ENCODE measurements at places on chromosomes 2 and 18.

DNA sequence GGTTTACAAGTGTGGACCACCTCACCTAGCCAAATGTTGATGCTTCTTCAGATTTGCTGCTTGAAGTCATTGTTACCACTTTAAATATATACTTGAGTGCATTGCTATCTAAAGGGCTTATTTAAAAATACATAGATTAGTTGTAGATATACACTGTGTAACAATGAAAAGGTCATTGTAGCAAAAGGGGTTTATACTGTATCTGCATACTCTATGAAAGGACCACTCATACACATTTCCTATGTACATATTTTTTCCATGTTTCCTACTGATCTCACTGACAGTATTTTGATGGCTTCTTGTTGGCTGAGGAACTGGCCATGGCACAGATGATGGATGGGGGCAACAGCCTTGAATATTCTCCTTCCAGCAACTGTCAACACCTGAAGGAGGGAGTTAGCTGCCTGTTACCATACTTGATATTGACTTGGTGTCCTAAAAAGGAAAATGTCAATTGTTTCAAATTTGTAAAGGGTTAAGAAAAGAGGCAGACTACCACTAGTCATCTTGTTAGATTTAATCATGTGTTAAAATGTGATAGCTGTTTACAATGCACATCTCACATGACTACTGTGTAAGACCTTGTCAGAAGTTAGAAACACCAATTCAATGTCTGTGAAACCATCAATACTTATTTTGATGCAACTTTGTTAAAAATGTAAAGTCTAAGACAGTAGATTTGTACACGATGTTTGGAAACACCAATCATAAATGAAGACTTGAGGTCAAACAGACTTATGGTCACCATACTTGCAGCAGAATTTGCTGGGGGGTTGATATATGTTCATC is 33.5 kb downstream of the RAB10 start:
- DNase-seq: no peak

- no peak for DNase-seq
These were observed 531.9 kb downstream of the TMEM182 start for GRCh38 chr2:103293742-103294077.

- DNase-seq: no peak
These were observed 361.8 kb upstream of the UBE2E3 start for GRCh38 chr2:180618570-180618969.

DNA sequence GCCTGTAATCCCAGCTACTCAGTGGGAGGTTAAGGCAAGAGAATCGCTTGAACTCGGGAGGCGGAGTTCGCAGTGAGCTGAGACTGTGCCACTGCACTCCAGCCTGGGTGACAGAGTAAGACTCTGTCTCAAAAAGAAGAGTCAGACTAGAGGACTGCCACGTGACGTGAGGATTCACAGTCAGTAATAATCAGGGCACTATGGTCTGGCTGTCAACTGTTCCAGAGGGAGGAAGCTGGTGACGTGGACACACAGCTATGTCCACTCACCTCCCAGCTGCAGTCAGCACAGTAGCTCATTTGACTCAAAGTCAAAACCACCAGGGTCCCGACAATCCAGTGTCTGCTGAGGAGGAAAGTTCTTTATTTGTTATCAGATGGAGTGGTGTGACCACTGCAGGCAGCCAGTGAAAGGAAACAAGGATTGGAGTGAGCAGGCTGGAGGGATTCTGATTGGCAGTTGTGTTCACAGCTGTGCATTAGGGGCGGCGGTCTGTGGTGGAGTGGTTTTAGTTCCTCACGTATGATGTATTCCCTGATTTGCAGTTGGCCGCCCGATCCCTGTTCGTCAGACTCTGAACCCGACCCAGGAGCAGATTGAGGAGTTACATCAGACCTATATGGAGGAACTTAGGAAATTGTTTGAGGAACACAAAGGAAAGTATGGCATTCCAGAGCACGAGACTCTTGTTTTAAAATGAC is 37.9 kb downstream of the MOGAT1 start:
- DNase-seq: peak; percentile 80

DNA sequence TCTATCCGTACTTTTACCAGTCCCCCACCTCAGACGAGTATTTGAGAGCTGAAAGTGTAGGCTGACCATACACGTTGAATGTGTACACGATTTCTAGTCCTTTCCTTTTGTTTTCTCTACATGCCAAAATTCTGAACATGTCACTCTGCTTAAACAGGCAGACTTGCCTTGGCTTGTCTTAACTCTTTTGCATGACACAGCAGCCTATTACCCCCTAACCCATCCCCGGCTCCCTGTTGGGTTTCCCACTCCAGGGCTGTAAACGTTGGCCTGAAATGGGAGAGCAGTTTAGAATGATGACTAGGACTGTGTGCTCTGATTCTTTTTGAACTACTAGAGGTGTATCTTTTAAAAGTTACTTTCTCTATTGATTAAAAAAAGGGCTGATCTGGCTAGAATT is 19.1 kb downstream of the MTCL1 start:
- DNase-seq: no peak

GRCh38 chr2:108942231-108942825 is 46.7 kb downstream of the EDAR start:
- no peak for DNase-seq

DNA sequence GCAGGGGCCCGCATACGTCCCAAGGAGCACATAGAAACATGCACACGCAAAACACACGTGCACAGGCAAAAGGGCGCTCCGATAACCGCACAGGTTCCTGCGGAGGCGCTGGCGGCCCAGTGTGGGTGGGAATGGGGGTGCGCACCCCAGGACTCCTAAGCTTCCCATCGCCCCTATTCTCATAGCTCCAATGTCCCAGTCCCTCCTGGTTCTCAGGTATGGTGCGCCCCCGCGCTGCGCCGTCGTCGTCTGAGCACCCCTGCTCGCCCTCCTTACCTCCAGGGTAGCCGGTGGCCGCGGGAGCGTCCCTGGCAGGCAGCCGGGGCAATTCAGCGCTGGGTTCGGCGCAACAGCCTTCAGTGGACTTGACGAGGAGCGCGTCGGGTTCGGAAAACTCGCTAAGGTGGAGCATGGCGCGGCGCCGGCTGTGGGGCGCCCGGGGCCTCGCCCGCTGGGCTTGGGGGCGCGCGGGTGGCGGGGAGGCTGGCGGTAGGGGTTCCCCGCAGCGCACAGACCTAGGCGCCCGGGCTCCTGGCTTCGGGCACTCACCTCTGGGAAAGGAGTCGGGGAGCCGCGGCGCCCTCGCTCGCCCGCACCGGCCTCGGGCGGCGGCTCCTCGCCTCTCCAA is 328 bp downstream of the EGR4 start:
- no peak for DNase-seq

DNA sequence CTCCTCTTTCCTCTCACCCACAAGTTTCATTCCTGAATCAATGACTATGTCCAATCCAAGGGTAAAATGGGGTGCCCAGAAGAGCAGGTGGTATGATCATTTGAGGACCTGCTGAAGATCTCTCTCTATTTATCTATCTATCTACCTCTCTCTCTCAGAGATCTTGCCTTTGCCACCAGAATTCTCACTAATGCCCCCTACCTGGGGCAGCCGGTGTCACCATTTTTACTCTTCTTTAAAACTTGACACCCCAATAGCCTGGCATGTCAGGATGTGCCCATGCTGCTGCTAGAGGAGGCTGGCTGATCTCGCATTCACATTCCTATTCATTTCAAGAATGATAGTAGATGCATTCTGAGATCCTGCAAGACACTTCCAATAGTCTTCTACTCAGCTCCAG is 24.3 kb upstream of the RPIA start:
- DNase-seq: no peak

- DNase-seq: no peak
These were observed 193.1 kb downstream of the L3MBTL4 start for GRCh38 chr18:6221602-6222014.

DNA sequence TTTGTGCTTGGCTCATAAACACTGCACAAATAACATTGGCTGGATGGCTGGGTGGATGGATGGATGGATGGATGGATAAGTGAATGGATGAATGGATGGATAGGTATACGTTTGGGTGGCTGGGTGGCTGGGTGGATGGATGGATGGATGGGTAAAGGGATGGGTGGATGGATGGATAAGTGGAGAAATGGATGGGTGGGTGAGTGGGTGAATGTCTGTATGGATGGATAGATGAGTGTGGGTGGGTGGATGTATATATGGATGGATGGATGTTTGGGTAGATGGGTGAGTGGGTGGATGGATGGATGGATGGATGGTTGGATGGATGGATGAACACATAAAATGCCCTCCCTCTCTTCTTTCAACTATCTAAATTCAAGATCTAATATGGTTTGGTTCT is 38.1 kb downstream of the KCNF1 start:
- DNase-seq: no peak

- DNase-seq: no peak
These were observed 271.4 kb upstream of the SMIM21 start for GRCh38 chr18:75698861-75699260.

DNA sequence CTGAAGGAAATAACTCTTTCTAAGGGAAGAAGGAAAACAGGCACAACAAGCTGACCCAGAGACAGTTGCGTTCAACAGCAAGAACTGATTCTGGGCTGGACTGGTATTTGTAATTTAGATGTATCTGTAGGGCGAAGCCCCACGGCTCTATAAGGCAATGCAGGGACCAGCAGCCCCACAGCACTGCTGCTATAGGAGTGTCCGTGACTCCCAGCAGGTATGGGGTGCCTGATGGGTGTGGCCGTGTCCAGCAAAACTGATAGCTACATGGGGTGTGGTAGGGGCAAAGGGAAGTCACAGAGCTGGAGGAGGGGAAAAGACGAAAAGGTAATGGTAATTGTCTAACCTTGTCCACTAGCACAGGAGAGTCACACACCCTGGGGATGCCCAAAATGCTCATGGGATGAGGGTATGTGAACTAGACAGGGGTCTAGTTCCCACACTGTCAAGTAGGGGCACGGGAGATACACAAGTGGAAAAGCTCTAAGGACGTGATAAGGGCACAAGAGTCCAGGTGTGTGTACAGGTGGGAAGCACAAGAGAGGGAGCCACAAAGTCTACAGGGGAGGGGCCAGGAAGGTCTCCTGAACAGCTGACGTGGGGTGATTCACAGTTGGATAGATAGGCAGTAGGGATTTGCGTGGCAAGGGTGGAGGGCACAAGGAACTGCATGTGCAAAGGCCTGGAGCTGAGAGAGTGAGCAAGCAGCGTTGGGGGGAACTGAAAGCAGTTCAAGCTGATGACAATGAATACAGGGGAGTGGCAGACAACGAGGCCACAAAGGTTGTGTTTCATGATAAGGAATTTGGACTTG is 48.5 kb upstream of the ASPRV1 start:
- no peak for DNase-seq
